ENCODE measurements at places on chromosomes 12 and 14.

- DNase-seq = no peak
Measured at GRCh38 chr12:76876696-76877229, 2.1 kb downstream of the CSRP2 start.

GRCh38 chr12:46669720-46670119 lies 156.1 kb downstream of the SLC38A4 start:
- no peak for DNase-seq

DNA sequence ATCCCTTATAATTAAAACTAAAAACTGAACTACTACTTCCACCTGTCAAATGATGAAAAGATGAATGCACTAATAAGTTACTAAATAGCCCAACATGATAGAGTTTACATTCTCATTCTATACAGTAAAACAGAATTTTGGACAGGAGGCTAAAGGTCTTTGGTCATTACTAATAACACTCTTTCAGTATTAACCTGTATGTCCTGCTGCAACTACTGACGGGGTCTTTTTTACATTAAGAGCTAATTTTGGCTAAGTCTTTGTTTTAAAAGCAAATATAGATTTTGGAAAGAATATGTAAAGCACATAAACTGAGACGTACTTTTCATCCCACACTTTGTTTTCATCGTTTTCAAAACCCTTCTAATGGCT lies 175.4 kb upstream of the CDKN3 start:
- no peak for DNase-seq

- no peak for DNase-seq
Measured at GRCh38 chr12:61044766-61045165, 1215.4 kb upstream of the USP15 start.

- peak; percentile 15 for DNase-seq
Measured at GRCh38 chr14:80587096-80587724, 354.3 kb downstream of the CEP128 start.

DNA sequence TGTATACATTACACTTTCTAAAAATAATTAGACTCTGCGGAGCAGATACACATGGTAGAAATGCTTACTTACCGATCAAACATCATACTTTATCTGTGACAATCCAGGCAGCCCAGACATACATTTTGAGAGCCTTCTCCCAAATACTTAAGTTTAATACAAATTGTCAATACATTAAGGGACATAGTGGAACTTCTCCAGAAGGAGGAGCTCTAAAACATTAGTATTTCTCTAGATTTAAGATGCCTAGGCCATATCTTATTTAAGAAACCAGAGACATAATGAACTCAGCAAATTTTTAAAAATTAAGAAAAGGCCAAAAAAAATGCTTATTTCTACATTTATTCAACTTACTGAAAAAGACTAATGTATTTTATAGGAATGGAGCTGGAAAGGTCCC lies 16.1 kb downstream of the ACSM4 start:
- no peak for DNase-seq

GRCh38 chr12:49369411-49370145 lies 2.3 kb downstream of the SPATS2 start:
- DNase-seq = no peak

GRCh38 chr14:91349481-91350074 lies 68.0 kb downstream of the CCDC88C start:
- DNase-seq = no peak

DNA sequence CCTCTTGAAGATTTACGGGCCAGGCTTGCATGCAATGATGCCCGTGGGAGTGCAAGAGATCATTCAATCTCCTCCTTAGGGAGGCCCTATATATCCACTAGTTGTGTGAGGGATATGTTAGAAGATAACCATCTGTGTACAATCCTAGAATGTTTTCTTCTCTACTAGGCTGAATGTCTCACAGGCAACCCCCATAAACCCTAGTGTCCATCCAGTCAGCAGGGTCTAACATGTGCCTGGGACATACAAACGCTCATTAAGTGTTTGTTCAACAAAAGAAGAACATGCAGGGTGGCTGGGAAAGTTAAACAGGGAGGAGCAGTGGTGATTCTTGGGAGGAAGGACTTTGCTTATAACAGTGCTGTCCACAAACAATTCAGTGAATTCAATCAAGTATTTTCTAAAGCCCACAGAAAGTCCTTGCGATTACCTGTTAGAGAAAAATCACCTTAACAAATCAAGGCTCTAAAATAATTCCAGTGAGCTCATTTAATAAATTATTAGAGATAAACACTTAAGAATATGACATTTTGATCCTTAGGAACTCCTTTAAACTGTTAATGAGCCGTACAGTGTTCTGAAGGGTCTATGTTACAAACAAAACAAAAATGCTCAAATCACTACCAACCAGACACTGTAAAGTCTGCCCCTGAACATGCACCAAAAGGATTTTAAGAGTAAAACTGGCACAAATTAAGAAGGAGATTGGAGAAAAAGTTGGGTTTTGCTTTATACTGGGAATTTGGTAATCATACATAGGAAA lies 96.6 kb upstream of the FERMT2 start:
- DNase-seq = no peak

DNA sequence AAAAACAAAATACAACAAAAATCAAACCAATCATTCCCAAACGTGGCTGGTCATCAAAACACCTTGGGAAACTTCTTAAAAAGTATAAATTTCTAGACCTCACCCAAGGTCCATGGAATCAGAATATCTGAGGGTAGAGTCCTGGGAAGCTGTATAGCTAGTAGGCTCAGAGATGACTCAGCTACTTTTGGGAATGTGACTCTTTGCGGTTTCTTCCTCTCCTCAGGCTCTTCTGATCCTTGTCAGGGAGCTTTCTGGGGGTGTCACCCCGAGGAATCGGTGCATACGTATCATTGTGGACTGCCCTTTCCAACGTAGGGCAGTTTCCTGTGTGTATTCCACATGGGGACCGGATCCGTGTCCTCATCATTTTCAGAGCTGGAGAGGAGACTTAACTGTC lies 14.8 kb downstream of the JDP2 start:
- DNase-seq = no peak
